ENCODE measurements at places on chromosomes 4 and X. TPM values are rescaled to one million over a fixed set of nuclear protein-coding genes. Genes with fewer than 3 reads are reported as not detected.

GRCh38 chr4:38803833-38804653, 548 bp downstream of the TLR1 start:
- H3K27me3 ChIP-seq: no peaks in the 10 kb centered on the region
- no peak overlapping the region for H3K27ac ChIP-seq
- no peak overlapping the region for H3K4me3 ChIP-seq
- no peaks in the 10 kb centered on the region for H3K4me1 ChIP-seq

HTR2C gene
- total RNA-seq: not detected

DNA sequence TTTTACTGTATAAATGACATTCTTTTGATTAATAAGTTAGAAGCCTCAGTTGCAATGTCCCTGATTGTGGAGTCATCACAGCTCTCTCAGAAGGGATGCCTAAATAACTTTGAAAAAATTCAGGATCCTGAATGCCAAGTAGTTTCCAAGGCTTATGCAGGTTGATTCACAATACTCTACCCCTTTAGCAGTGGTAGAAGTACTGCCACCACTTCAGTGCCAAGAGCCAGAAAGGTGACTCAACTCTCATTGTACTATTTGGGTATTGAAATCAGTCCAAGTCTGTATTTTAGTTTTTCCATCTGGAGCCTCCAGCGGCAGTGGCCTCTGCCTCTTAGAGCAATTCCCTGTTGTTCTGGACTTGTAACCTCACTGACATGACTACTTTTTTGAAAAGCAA, 320.1 kb upstream of the NDST4 start:
- H3K27ac ChIP-seq: no peak overlapping the region
- H3K27me3 ChIP-seq: no peaks in the 10 kb centered on the region
- no peak for DNase-seq
- H3K4me1 ChIP-seq: no peaks in the 10 kb centered on the region
- no peaks in the 10 kb centered on the region for H3K36me3 ChIP-seq

- no peak overlapping the region for H3K4me3 ChIP-seq
- no peaks in the 10 kb centered on the region for H3K27me3 ChIP-seq
- no peak overlapping the region for H3K27ac ChIP-seq
- DNase-seq: no peak
- no peaks in the 10 kb centered on the region for H3K4me1 ChIP-seq
- no peaks in the 10 kb centered on the region for H3K36me3 ChIP-seq
These were observed 182.2 kb upstream of the TEX13C start for GRCh38 chrX:125137521-125137920.

DNA sequence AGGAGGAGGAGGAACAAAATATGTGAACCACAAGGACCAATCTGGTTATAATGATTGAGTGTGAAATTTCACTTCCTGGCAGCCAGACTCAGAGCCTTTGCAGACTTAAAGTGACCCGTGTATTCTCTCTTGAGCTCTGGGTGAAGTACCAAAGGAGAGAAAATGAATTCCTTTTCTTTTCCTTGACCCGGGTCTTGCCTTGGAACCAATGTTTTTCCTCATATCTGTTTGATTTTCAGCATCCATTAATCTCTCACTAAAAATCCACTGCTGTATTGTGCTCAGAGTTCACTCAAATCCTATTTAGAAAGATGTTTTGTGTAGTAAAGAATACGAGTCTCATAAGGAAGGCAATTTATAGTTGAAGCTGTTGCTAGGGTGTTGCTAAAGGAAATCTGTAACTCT, 78.3 kb upstream of the C1QTNF7 start:
- H3K4me3 ChIP-seq: no peak overlapping the region
- no peak for DNase-seq
- no peak overlapping the region for H3K27ac ChIP-seq
- H3K27me3 ChIP-seq: no peaks in the 10 kb centered on the region

GUCY1A1 gene
- 23.4 TPM for total RNA-seq

PCYT1B gene
- total RNA-seq: 0.17 TPM

BEND2 gene
- total RNA-seq: not detected

- H3K27me3 ChIP-seq: no peaks in the 10 kb centered on the region
- no peaks in the 10 kb centered on the region for H3K4me1 ChIP-seq
- H3K36me3 ChIP-seq: no peaks in the 10 kb centered on the region
- DNase-seq: peak; percentile 70
These were observed 580 bp upstream of the PLS3 start for GRCh38 chrX:115560211-115560977.

GRCh38 chrX:19555683-19556082, 40.4 kb upstream of the MAP3K15 start:
- no peak overlapping the region for H3K4me3 ChIP-seq
- H3K4me1 ChIP-seq: no peaks in the 10 kb centered on the region
- no peak overlapping the region for H3K27ac ChIP-seq

GRCh38 chr4:186144946-186145569, 40.6 kb downstream of the FAM149A start:
- peak overlapping the region; percentile 63 for H3K4me3 ChIP-seq
- peak overlapping the region; percentile 15 for H3K27ac ChIP-seq
- DNase-seq: peak; percentile 76
- no peaks in the 10 kb centered on the region for H3K27me3 ChIP-seq
- no peaks in the 10 kb centered on the region for H3K36me3 ChIP-seq
- peaks cover 2% of the 10 kb centered on the region for H3K4me1 ChIP-seq

- DNase-seq: peak; percentile 31
- no peak overlapping the region for H3K27ac ChIP-seq
- H3K4me1 ChIP-seq: no peaks in the 10 kb centered on the region
- no peak overlapping the region for H3K4me3 ChIP-seq
These were observed 156.1 kb downstream of the STPG2 start for GRCh38 chr4:97987019-97987648.

ASB5 gene
- 0.51 TPM for total RNA-seq

- peaks cover 2% of the 10 kb centered on the region for H3K4me1 ChIP-seq
- H3K27me3 ChIP-seq: no peaks in the 10 kb centered on the region
- no peaks in the 10 kb centered on the region for H3K36me3 ChIP-seq
- H3K4me3 ChIP-seq: no peak overlapping the region
- no peak overlapping the region for H3K27ac ChIP-seq
These were observed 20.0 kb downstream of the GALNT7 start for GRCh38 chr4:173188648-173189047.

FAM9C gene
- under 0.01 TPM for total RNA-seq

TBX22 gene
- total RNA-seq: not detected

FGF13 gene
- total RNA-seq: 4.6 TPM

All from fibroblast of lung (primary cell).